ENCODE measurements at places on chromosomes 3 and 15.
A peak's percentile ranks its signal among the peaks of the same experiment; 100 is the strongest.

DNA sequence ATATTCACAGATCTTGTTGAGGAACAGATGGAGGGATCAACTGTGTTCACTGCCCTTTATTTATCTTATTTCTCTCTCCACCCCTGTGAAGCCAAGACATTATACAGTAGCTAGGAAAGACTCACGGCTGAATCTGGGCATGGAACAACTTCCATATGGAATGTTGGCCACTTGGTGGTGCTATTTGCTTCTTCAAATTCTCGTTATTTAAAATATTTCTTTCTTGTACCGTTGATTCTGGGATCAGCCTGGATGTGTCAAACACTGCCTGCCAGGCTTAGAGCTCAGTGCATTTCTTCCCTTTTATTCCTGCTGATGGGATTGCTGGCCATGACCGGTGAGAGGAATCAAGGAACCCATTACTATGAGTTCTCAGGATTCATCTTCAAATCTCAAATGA is 17.5 kb upstream of the GASK1A start:
- DNase-seq, result peak; percentile 8

DNA sequence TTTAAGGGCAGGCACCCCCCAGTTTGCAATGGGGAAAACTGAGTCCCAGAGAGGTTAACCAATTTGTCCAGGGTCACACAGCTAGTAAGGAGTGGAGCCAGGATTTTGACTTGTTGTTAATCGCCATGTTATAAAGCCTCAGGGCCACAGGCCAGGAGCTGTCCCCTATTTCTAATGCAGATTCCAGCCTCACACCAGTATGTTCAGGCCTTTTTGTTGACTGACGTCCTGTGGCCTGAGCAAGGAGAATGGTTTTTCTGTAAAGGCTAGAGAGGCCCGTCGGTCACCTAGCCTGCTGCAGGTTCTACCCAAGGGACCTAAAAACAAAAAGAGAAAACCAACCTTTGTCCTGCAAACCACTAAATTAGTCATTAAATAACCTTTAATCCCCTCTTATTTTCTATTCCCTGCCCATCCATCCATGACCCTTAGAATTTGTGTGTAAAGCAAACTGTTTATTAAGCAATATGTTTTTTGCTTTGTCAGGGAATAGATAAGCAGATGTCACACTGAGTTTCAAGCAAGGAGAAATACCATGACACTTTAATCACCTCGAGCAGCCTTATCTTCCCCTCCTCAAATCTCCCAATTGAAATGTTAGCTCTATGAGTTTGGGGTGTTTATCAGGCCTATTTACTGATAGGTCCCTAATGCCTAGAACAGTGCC is 14.1 kb downstream of the ACOX2 start:
- DNase-seq, result no peak

- DNase-seq, result no peak
Observed at GRCh38 chr3:151091685-151092345, 6.4 kb downstream of the MED12L start.

- no peak for DNase-seq
Observed at GRCh38 chr3:117752984-117753717, 1043.6 kb downstream of the TUSC7 start.

DNA sequence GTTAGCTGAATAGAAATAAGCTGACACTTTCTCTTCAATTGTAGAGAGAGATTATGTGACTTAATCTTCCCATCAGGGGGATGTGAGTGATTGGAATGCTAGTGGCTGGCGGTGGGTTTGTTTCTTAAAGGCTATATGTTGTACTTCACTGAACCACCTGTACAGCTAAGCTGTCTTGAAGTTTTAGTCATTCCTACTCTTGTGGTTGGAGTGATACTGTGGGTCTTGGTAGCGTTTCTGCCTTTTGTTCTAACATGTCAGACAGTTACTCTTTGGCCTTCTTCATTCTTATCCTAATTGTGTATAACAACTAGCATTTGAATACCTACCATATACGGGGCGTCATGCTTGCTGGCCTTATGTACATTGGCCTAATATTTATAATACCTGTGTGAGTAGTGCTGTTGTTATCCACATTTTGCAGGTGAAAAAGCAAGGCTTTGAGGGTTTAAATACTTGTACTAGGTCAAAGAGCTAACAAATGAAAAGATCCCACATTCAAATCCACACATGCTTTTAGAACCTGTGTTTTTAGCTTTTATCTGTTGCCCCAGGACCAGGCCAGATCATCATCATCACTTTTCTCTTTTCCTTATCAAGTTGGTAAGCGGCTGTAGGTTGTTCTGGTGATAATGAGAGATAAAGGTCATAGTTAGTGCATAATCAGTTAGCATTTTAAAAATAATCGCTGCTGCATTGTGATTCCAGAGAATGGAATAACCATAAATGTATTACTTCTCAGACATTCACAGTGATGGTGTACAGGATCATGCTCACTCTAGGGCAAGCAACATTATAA is 50.2 kb downstream of the AKAP13 start:
- no peak for DNase-seq
